ENCODE measurements at places on chromosomes 5 and 9.

- DNase-seq: no peak
These were observed 10.7 kb downstream of the LYSMD3 start for GRCh38 chr5:90518661-90519060.

DNA sequence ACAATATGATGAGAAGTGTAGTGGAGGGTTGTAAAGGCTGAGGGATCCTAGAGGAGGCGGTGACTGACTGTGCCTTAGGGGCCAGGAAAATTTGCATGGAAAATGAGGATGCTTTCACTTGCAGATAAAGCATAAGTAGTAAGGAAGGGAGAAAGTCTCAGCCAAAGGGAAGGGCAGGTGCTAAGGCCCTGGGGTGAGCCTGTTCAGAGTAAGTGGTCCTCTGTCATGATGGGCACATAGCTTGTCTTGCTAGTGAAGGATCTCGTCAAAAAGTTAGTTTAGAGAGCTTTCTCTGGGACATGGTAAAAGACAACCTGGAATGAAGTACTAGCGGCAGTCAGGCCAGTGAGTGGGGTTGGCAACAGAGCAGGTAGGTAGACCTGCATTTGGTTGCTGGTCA is 75.4 kb upstream of the CPLX2 start:
- DNase-seq: no peak

DNA sequence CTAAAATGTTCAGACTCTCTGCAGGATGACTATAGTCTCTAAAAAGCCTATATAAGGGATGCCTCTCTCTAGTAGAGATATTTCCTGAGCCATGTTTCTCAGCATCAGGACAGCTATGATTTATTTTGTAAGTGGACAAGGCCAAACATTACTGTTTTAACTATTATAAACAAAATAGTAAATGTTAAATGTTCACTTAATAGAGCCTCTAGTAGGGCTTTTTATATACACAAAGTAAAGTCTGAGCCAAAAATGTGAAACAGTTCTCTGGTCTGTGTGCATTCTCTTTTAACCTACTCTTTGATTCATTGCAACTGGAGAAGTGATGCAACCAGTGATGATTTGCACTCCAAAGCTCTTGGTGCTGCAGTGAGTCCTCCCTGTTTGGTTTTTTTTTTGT is 220.5 kb downstream of the GDNF start:
- no peak for DNase-seq

DNA sequence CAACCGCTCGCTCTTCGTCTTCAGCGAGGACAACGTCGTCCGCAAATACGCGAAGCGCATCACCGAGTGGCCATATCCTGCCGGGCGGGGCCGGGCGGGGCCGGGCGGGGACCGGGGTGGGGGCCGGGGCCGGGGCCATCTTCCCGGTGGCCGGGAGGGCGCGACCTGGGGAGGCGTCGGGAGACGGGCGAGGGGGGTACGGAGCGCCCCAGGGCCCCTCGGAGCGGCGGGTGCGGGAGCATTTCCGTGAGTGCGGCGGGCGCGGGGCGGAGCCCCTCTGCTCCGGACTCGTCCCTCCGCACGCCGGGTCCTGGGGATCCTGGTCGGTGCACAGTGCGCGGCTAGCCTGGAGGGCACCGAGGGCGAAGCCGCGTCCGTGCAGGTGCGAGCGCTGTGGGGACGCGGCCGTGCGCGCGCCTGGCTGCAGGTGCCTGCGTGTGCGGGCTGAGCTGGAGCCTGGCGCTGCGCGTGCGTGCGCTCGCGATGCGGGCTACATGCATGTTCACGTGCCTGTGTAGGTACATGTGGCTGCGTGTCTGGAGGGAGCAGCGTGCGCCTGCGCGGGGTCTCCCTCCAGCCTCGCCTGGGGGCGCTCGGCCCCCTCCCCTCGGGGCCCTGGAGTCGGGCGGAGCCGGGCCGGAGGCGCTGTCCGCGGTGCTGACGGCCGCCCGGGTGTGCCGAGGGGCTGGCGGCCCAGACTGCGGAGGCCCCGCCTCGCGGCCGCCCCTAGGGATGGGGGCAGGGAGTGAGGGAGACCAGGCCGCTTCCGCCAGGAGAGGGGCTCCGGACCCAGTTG is 762 bp downstream of the CACNA1B start:
- DNase-seq: peak; percentile 24

DNA sequence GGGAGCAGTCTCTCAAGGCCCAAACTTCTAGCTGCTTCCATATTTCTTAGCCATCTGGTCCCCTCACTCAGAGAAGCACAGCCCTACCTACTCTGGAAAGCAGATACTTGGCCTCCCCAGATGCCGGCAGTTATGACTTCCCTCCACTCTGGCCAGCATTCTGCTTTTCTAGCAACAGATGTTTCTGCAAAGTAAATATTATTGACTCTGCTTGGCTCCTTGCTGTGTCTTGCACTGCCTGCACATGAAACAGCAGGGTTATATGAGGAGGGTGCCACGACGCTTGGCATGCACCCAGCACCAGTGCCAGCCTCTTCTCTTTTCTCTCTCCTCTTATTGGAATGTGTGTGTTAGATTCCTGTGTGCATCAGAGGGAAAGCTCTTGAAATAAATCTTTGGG is 99.7 kb downstream of the ARHGAP26 start:
- DNase-seq: no peak

DNA sequence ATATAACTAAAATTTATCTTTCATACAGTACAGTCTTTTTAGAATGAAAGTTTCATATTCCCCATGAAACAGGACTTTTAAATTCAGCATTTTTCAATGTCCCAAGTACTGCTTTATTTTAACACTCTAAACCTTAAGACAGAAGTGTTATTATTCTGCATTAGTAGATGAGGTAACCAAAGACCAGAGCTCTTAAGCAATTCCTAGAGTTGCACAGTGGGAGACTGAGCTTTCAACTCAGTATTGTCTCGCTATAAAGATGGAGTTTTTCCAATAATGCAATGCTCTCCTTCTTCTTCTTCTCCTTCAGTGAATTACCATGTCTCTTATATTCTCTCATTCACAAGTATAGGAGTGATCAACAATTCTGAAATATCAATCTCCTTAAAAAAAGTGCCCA is 479.7 kb downstream of the CETN3 start:
- no peak for DNase-seq

DNA sequence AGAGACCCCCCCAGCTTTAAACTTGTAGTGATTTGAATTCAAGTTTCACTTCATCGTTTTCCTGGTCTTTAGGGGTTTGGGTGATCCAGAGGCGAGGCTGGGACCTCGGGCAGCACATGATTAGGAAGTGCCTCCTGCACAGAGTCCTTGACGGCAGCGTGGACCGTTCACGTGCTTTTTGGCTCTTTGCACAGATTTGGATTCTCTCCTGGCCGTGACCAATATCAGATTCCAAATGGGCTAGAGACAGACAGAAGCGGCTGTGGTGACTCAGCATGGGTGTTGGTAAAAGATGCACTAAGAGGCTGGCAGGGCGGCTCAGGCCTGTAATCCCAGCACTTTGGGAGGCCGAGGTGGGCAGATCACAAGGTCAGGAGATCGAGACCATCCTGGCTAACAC is 117.2 kb upstream of the CACNA1B start:
- DNase-seq: no peak

- DNase-seq: no peak
These were observed 12.6 kb downstream of the RAPGEF1 start for GRCh38 chr9:131727184-131727759.

GRCh38 chr9:133889584-133890301 is 102.4 kb downstream of the VAV2 start:
- DNase-seq: peak; percentile 77

DNA sequence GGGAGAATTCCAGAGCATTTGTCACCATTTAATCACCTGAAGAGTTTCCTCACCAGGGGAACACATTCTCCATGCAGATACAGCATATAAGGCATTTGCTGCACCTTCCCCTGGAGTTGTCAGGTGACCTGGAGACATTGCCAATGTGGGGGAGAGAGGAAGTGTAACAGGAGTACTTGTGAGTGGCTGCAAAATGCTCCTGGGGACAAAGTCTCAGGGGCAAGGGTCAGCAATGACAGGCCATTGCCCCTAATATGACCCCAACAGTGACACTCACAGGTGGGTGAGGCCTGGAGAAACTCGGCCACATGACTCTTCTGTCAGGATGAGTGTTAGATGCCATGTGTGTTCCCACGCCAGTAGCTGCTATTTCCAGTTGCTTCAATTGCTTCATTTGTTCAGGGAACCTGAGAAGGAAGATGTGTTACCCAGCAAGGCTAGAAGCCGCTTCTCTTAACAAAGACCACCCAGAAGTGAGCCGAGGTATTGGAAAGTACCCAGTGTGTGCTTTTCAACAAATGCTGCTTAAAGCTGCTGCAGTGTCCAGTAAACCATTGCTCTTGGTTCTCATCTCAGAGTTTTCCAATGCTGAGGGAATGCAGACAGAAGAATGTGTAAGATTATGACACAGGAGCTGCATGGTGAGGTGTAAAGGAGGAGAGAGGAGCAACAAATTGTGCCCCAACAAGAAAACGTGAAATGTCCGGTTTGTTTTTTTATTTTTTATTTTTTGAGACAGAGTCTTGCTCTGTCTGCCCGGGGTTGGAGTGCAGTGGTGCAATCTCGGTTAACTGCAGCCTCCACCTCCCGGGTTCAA is 128.2 kb upstream of the SLC44A1 start:
- no peak for DNase-seq

DNA sequence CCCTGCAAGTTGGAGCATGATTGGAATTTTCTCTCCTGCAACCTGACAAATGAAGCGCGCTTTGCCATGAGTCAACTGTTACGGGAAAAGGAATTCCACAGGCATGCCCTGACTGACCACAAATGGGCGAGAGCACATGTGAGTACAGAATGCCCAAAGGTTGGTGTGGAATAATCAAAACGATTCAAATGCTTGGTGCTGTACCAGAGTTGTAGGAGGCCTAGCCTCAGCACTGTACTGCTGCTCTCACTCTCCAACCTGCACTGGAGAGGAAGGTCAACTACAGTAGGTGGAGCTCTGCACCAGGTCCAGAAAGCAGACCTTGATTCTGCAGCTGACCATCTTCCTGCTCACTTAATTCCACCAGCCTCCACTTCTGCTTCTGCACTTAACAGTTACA is 406.9 kb upstream of the ACTBL2 start:
- no peak for DNase-seq

DNA sequence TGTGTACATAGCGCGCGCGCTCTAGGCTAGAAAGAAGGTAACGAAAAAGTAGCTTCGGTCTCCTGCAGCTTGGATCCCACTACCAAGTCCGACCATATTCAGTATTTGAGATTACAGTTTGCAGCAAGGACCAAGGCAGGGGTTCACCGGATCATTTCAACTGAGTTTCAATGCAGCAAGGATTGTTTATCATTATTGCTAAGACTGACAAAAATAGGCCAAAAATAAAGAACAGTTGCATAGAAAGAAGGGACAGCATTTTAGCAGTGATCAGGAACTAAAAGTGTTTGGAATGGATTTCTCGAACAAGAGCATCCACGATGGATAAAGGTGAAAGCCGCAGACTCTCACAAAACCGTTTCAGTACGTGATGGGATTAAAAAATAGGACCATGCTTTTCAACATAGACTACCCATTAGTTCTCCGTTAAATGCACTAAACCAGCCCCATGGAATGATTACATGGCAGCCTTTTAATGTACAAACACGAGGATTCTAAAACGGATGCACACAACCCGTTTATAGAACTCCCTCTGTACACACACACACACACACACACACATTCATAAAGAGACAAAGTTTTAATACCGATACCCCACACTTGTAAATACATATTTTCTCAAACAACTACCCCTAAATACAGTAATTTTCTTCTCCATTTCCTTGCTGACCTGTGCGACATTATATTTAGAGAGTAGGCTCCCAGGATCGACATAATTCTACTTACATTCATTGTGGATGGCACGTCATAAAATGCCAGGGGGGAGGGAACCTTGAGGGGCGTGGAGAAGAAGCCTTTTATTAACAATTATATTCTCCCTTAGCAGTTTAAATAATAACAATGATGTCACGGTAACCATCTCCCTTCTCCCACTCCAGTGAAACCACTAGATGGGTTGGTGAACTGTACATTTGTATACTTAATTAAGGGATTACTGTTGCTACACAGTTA is 197.1 kb downstream of the MEF2C start:
- DNase-seq: no peak

GRCh38 chr9:135468854-135469521 is 10.6 kb upstream of the PPP1R26 start:
- DNase-seq: no peak

- no peak for DNase-seq
These were observed 24.3 kb upstream of the RPS14 start for GRCh38 chr5:150473673-150474358.

DNA sequence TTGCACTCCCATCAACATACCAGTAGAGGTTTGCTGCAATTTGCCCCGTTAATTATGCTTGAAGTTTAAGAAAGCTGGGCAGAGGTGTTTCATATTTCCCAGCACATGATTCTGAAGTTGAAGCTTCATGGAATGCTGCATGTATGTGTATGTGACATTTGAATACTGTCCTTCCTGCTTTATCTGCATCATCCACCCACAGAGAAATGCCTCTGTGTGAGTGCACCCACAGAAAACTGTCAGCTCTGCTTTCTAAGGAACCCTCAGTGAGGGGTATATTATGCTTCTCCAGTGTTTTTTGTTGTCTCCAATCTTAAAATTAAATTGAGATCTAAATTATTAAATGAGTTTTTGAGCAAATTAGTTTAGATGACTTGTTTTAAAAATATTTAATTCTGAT is 358.1 kb upstream of the PIK3R1 start:
- DNase-seq: no peak

- no peak for DNase-seq
These were observed 68.4 kb downstream of the PAM start for GRCh38 chr5:102823441-102823874.

- DNase-seq: no peak
These were observed 147.9 kb downstream of the LPAR1 start for GRCh38 chr9:110890416-110890815.

DNA sequence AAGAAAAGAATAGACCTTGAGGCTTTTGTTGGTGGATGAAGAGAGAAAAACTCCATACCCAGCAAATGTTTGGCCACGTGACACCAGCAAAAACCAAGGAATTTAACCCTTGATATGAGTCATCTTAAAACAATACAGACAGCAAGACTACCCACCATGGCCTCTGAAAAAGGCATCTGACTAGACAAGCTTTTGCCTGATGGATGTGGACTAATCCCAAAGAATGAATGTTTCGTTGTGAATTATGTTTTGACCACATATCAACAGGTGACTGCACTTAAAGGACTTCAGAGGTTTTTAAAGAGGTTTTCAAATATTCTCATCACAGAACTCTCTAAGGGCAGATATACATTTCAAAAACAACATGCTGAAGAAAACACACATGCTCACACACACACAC is 33.0 kb upstream of the SLC1A3 start:
- no peak for DNase-seq

- no peak for DNase-seq
These were observed 17.8 kb downstream of the LRRC8A start for GRCh38 chr9:128899566-128900322.

DNA sequence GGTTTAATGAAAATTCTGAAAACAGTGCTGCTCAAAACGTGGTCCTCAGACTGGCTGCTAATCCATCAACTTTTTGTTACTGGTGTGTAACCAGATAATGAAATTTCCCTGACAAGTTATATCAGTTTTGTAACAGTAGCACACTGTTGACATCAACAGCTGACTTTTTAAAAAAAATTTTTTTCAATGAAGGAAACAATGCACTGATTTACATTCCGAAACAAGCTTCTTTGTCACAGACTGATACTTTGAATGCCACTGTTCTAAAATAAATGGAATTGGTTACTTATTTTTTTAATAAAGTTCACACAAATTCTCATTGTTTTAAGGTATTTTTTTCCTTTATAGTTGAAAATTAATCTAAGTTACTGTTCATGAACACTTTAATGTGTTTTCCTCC is 169.1 kb downstream of the NIPBL start:
- DNase-seq: no peak

Measured in NCI-H1092 (cell line).